AG10803 (cell line): ENCODE measurements at places on chromosomes 7 and 10.
A peak's percentile ranks its signal among the peaks of the same experiment; 100 is the strongest.

DNA sequence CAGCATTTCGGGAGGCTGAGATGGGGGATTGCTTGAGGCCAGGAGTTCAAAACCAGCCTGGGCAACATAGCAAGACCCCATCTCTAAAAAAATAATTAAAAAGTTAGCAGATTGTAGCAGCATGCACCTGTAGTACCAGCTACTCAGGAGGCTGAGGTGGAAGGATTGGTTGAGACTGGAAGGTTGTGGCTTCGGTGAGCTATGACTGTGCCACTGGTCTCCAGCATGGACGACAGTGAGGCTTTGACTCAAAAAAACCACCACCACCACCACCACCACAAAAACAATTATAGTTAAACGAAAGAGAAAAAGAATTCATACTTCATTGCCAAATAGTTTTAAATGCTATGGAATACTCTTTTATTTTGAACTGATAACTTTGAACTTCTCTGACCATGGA, 63.4 kb downstream of the VTI1A start:
- DNase-seq, result no peak

DNA sequence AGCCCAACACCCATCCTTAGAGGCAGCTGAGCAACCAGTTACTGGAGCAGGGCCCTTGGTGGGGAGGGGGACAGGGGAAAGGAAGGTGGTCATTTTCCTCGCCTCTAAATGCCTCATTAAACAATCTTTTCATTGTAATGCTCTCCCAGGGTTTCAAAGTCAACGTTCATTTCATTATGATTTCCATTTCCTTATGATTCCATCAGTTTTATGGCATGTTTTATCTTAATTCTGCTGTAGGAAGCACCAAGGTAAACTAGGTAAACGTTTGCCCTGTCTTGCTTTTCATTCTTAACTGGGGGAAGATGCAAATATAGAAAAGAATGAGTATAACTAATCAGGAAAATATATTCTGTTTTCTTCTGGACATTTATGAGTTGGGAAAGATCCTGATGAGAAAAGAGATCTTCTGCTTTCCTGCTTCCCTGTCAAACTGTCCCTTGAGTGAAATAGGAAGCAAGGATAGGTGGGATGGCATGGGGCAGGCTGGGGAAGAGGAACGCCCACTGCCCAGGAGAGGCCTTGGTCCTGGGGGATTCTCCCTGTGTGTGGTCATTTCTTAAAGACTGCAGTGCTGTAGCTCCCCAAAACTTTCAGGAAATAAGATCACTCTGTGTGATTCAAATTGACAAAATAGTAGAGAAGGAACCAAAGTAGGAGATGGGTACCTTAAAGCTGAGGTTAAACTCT, 20.5 kb upstream of the TMEM236 start:
- DNase-seq, result no peak

- DNase-seq, result no peak
These were observed 44.7 kb downstream of the PLXNA4 start for GRCh38 chr7:132531562-132531961.

DNA sequence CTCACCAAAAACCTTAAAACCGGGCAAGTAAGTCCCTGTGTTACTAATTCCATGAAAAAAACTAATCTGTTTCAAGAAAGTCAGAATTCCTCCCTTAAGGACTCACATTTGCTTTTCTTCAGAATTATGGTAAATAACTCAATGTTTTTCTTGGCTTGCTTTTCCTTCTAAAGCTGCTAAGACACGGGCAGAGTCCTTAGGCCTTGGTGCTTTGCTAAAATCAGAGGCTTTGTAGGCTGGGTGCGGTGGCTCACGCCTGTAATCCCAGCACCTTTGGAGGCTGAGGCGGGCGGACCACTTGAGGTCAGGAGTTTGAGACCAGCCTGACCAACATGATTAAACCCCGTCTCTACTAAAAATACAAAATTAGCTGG, 32.0 kb downstream of the GNA12 start:
- DNase-seq, result no peak

- DNase-seq, result no peak
These were observed 238.4 kb downstream of the EXOC4 start for GRCh38 chr7:133491201-133491691.

DNA sequence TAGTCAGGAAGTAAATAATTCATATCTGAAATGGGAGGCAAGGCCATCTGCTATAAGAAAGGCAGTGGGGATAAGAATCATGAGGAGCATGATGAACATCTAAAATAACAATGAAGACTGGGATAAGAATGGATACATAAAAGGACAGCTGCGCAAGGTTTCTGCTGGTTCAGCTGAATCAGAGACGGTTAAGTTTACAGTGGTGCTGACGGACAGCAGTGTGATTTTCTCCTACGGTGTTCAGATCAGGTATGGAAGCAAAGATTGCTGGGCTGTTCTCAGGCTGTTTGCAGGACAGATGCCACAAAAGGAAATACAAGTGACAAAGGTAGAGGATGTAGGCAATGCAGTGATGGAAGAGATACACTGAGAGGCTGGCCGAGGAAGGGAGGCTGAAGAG, 8.4 kb downstream of the CYCS start:
- DNase-seq, result no peak

DNA sequence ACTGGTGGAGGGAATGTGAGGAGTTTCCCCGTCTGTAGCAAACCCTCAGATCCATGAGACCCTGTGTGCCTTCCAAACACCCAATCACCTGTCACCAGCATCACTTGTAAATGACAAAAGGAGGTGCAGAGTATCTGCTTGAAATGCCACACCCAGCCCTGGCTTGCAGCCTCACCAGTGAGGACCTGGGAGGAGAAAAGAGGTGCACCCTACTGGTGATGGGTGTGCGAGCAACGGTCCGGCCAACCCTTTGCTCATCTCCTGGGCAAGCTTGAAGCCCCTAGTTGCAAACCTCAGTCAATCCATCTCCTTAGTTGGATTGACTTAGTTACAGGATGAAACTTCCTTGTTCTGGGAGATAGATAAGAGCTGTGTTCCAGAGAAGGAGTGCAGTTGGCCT, 62.4 kb upstream of the WAPL start:
- DNase-seq, result no peak

GRCh38 chr7:75054744-75055143, 18.9 kb downstream of the RCC1L start:
- peak; percentile 94 for DNase-seq

DNA sequence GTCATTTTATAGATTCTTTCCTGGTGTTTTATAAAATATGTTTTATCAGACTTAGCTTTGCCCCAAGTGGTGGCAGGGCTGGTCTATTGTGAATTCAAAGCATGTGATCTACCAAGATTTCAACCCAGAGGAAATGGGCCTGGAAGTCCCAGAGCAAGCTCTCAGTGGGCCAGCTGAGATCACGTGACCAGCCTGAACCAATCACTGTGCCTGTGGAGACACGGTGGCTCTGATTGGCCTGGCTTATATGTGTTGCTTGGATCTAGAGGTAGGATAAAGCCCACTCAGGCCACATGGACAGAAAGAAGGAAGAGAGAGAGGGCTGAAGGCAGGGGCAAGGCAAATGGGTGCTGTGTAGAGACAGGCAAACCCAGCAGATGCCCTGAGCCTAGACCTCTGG, 65.5 kb upstream of the GATA3 start:
- DNase-seq, result no peak

DNA sequence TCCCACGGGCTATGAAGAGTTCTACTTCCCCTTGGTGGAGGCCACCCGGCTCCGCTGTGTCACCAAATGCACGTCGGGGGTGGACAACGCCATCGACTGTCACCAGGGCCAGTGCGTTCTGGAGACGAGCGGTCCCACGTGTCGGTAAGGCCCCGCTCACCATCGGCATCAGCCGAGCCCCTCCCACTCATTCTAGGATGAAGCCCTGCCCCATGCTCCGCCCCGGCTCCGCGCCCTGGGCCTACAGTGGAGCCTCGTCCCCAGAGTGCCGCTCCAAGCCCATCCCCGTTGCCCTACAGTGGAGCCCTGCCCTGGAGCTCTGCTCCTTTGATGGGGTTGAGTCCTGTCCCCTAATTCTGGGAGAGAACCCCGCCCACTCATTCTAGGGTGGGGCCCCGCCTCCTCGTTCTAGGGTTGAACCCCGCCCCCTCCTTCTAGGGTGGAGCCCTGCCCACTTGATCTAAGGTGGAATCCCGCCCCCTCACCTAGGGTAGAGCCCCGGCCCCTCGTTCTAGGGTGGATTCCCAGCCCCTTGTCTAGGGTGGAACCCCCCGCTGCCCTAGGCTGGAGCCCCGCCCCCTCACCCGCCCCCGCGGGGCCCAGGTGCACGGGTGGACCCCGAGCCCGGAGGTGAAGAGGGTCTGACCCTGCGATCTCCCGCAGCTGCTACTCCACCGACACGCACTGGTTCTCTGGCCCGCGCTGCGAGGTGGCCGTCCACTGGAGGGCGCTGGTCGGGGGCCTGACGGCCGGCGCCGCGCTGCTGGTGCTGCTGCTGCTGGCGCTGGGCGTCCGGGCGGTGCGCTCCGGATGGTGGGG, 3.4 kb upstream of the MUC12 start:
- peak; percentile 39 for DNase-seq

DNA sequence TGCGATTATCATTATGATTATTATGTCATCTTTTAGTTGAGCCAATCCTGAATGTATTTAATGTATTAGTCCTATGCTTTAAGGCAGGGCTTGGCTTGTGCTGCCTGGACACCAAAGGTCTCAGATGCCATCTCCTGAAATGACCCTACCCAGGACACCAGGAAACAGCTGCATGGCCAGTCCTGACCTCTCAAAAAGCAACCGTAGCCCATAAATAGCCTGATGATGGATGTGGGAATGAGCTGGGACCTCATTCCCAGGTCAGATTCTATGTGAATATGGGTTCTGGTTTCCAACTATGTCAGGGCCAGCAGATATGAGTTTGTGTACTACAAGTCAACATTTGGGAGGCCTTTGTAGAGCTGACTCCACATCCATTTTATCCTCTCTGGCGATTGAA, 438.4 kb downstream of the NRG3 start:
- no peak for DNase-seq

- DNase-seq, result no peak
These were observed 47.3 kb upstream of the NPTX2 start for GRCh38 chr7:98569691-98570337.

- peak; percentile 6 for DNase-seq
These were observed 30.9 kb upstream of the STEAP4 start for GRCh38 chr7:88337572-88337971.

DNA sequence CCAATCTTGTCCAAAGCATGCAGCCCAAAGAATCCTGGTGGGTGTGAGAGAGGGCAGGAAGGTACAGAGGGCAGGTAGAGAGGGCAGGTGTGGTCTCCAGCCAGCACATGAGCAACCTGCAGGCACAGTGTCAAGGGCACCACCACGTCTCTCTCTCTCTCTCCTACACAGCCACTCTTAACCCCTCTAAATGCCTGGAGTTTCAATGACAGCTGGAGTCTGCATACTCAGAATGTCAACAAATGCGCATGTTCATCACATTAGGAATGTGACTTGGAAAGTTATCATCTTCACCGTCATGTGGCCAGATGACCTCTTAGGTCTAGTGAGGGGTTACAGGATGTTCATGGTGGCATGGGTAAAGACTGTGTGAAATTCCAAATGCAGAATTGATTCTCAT, 456.8 kb downstream of the SORCS1 start:
- DNase-seq, result no peak

DNA sequence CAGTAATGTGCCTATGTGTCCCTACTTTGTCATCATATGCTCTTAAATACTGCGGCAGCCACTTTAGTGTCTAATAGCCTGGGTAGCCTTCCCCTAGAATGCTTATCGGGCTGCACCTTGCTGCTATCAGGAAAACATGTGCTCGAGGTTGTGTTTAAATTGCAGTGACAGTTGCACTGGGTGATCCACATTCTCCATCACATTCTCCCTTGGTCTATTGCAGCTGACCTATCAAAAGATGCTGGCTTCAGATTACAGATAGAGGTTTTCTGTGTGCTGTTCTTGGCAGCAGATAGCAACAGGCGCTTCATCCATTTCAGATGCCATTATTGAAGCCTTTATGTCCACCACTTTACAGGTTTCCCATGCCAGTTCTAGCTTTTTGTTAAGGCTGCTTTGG, 130.1 kb upstream of the MDFIC start:
- no peak for DNase-seq

DNA sequence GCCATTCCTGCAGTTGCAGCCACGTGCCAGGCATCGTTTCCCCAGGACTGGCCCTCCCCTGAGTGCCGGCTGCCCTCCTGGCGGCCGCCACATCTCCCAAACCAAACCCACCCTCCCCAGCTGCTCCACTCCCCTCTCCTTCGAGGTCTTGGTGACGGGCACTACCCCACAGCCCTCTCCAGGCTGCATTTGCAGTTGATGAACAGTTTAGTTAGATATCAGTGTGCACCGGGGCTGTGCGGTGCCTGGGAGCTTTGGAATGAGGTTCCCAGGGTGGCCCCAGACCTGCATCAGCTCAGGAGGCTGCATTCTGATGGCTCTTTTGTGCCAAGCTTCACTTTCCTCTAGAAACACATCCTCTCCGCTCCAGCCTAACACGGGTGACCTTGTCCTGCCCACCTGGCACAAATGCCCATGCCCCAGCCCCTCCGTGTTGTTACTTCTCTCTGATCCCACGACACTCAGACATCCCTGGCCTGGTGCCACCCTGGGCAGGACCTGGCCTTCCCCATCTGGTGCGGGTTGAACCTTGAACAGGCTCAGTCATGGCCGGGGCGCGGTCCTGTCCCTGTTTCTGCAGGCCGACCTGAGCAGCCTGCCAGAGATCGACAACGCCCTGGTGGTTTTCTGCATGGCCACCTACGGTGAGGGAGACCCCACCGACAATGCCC, 14.5 kb downstream of the TMEM120A start:
- DNase-seq, result no peak

DNA sequence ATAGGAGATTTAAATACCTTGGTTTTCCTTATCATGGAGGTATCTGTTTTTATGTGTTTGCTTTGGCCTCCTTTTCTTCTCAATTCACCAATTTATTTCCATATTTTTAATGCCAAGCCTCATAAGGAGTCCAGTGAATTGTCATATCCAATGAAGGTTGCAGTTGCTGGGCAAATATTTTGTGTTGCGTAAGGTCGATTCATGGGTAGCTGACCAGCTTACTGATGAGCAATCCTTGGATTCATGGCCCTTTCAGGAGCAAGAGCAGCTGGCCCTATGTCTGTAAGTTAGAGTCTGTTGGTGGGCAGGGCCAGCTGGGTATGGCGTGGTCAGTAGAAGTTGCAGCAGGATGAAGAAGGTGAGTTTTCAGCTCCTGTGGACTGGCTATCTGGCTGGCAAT, 182.9 kb downstream of the PFKFB3 start:
- peak; percentile 80 for DNase-seq

GRCh38 chr7:151552352-151553028, 32.8 kb upstream of the RHEB start:
- no peak for DNase-seq
